ENCODE measurements at places on chromosomes 4 and X.

DNA sequence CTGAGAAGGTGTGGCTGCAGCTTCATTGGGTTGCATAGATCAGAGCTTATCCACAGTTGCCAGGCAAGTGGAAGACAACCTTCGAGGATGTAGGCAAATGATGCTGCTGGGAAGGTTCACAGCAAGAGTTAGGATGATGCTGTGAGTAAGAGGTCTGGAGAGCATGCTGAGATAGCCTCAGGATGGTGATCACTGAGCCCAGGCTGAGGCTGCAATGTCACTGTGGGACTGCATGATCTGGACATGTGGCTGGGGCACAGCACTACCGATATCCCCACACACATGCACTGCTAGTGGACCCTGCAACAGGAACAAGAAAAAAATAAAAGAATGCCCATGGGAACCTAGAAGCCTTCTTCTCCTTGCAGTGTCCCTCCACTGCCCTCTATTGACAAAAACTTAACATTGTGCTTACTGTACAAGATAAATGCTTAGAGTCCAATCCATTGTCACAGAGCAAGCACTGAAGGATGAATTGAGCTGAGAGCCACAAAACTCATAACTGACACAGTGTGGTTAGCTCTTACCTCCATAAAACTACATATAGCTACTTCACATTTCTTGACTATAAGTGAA lies 105.6 kb downstream of the CNKSR2 start:
- DNase-seq, result peak; percentile 46

GRCh38 chr4:45539142-45539814 lies 584.6 kb downstream of the GABRG1 start:
- no peak for DNase-seq

GRCh38 chr4:143189528-143189927 lies 4.8 kb downstream of the USP38 start:
- DNase-seq, result no peak

- DNase-seq, result no peak
Measured at GRCh38 chr4:972651-973424, 531 bp downstream of the DGKQ start.

- no peak for DNase-seq
Measured at GRCh38 chrX:96147681-96148080, 537.0 kb upstream of the DIAPH2 start.

- no peak for DNase-seq
Measured at GRCh38 chrX:2717312-2717711, 26.2 kb downstream of the CD99 start.

GRCh38 chr4:128241425-128241913 lies 46.1 kb downstream of the PGRMC2 start:
- no peak for DNase-seq

GRCh38 chr4:77074981-77075855 lies 571 bp downstream of the CCNI start:
- peak; percentile 70 for DNase-seq

DNA sequence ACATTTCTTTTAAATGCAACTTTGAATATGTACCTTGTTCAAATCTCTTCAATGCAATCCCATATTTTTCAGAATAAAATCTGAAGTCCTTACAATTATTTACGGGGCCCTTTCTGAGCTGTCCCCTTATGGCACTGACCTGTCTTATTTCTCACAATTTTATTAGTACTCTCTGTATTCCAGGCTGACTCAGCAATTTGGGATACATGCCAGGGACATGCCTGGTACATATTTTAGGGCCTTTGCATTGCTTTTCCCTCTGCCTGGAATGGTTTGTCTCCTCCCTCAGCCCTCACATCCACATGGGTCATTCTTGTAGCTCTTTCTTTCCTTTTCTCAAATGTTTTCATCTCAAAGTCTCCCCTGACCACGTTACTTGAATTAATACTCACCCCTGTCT lies 172.2 kb upstream of the TECRL start:
- no peak for DNase-seq

DNA sequence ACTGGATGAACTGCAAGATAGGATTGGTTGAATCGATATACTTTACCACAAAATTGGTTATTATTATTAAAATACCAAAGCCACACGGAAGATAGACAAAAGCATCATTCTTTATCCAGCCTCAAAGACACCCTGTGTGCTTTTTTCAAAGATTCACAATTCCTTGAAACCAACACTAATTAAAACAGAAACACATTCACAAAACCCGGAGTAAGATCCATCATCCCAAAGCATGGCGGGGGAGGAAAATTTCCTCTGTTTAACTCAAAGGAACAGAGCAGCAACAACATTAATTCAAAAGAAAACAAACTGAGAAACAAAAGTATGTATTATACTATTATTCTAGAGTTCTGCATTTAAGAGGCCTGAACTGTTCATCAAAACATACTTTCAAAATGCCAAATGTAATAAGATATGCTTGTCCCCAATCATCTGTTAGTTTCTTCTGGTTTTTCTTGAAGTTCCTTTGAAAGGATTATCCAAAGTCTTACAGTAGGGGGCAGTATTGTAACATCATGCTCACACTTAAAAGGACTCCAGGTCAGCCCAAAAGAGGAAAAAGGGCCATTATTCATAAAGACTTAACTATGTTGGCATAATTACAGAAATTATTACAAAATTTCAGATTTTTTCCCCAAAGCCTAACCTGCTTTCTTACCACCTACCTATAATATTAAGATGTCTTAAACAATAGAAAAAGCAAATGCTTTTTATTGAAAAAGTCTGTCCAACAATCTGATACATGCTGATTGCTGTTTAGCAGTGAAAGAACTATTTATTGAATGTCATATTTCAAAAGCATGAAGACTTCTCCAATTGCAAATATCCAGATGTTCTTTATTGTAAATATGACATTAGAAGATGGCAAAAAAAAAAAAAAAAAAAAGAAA lies 168.7 kb downstream of the SCFD2 start:
- DNase-seq, result peak; percentile 75

GRCh38 chrX:34300871-34301270 lies 168.8 kb upstream of the FAM47A start:
- peak; percentile 21 for DNase-seq

- no peak for DNase-seq
Measured at GRCh38 chr4:82501154-82501442, 60.7 kb downstream of the TMEM150C start.

DNA sequence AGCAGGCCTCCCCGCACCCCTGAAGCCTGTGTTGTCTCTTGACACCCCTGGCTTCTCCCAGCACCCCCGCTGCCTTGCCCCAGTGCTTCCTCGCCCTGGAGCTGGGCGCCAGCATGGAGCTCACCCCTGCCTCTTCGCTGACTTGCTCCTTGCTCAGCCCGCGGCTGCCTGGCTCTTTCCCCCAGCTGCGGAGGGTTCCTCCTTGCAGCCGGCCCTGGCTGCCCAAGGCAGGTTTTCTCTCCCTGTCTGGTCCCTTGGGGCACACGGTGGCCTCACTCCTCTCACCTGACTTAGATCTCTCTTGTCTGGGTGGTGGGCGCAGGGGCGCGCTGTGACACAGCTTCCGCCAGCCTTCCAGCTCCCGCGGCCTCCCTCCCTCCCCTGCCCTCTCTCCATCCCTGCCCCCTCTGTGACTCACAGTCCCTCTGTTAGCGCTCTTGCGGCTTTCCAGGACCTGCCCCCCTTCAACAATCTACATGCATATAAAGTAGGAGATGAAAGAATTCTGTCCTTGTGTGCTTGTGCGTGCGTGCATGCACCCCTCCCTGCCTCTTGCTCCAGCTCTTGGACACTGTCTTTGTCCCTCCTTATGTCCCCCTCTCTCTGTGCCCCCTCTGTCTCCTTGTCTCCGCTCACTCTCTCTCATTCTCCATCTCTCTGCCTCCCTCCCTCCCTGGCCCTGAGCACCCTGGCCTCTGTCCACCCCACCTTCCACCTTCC lies 2.2 kb downstream of the PLXNB3 start:
- DNase-seq, result peak; percentile 78

- DNase-seq, result no peak
Measured at GRCh38 chr4:139933541-139933940, 220.4 kb downstream of the MAML3 start.

DNA sequence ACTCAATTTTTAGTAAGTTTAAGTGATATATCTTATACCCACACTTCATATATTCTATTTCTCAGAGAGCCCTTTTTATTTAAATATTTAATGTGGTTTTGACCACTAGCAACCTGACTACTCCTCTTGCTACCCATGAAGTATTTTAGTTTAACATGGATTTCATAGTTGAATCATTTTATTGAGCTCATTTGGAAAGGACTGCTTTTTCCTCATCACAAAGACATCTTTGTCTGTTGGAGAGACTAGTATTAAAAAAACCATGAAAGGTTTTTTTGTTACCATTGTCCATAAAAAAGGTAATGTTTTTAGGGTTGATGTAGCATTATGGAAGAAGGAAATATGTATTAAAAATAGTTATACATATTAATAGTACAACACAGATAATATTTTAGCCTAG lies 139.5 kb downstream of the RAPGEF2 start:
- DNase-seq, result peak; percentile 77

DNA sequence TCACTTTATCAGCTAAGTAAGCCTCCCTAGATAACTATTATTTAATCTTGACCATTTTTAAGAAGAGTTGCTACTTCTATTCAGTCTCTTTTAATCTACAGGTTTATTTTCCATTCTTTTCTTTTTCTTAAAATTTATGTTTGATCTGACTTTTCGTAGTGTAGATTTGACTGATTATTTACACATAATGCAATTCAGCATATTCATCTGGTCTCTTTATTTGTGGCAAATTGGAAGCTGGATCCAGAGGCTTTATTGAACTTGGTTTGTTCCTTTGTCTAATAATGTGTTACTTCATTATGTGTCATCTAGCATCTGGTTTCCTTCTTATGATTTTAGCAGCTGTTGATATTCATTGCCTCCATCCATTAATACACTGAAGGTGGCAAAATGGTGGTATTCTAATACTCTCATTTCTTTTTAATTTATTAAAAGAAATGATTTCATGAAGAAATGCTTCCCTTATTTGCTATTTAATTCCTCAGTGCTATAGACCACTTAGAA lies 113.0 kb downstream of the FBXW7 start:
- no peak for DNase-seq

GRCh38 chrX:44731160-44731559 lies 112.7 kb upstream of the DUSP21 start:
- DNase-seq, result no peak

DNA sequence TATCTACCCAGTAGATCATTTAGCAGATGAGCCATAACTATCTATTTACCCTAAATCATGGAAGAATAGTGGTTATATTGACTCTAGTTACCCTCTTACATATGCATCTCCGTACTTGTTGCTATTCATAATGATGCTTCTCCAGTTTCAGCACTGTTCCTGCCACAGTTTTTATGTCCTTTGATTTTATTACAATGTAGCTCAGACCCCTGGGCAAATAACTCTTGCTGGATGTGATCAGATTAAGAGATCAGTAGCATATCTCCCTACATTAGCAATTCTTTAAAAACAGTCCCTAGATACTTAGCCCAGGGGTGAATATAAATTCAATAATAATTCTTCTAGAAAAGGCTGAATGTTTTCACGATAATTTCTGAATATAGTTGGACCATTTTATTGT lies 696.5 kb downstream of the ADGRL3 start:
- DNase-seq, result no peak

GRCh38 chr4:187017147-187017546 lies 293.5 kb upstream of the FAT1 start:
- no peak for DNase-seq

GRCh38 chr4:87823724-87824123 lies 9.0 kb upstream of the MEPE start:
- DNase-seq, result no peak

- no peak for DNase-seq
Measured at GRCh38 chr4:108744307-108744706, 18.5 kb downstream of the ETNPPL start.

DNA sequence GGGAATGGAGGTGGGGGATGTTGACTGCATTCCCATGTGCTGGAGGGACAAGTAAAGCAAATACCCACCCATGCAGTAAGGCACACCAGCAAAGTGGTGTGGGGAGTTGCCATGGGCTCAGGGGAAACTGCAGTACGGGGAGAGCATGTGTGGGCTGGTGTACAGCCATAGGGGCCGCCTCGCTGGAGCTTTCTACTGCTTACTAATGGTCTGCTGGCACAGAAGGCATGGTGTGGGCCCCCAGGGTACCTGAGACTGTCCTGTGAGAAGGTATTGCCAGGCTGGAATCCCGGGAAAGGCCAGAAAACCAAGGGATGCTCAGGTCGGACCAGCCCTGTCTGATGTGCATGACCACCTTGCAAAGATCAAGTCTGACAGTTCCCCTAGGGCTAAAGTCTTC lies 199.1 kb downstream of the ARHGEF9 start:
- no peak for DNase-seq

- DNase-seq, result no peak
Measured at GRCh38 chr4:52014903-52015302, 5.3 kb downstream of the LRRC66 start.

- peak; percentile 20 for DNase-seq
Measured at GRCh38 chr4:88458104-88458740, 1.3 kb downstream of the HERC5 start.

DNA sequence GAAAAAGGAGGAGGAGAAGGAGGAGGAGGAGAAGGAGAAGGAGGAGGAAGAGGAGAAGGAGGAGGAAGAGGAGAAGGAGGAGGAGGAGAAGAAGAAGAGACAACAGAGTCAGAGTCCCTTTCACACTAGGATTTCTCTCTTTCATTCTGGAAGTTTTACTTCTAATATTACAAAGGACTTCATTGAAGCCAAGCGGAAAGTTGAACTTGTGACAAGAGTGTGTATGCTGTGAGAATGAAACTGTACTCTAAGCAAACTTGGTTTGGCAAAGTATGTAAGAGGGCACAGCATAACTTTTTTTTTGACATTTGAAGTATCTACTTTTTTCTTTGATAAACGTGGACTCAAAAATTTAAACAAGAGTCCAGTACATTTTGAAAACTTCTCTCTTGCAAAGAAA lies 48.0 kb downstream of the CXCL8 start:
- no peak for DNase-seq

GRCh38 chrX:149487292-149487691 lies 17.8 kb downstream of the IDS start:
- DNase-seq, result no peak

GRCh38 chrX:96474029-96474740 lies 210.5 kb upstream of the DIAPH2 start:
- DNase-seq, result no peak

GRCh38 chr4:142725886-142726285 lies 120.2 kb downstream of the INPP4B start:
- no peak for DNase-seq

DNA sequence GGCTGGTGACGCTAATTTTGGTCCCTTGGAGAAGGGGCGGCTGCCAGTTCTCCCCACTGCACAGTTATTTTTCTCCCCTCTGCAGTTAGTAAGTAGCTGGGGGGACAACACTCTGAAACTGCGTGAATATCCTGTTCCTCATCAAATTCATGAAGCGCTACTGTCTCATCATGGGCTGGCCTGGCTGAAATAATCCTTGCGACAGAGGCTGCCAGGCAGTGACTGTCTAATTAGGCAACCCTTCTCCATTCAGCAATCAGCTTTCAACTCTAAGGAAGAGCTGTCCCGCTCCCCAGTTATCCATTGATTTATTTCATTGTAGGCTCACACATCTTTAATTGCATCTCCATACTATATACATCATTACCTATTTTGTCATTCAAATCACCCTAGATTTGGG lies 8.2 kb downstream of the SH3TC1 start:
- DNase-seq, result no peak

Measured in globus pallidus (tissue), 1 donor.